ENCODE measurements at places on chromosomes 4 and X. TPM values are rescaled to one million over a fixed set of nuclear protein-coding genes. Genes with fewer than 3 reads are reported as not detected.

HSFX3 gene
- not detected for total RNA-seq

TREX2 gene
- total RNA-seq, result 4.1 TPM

PNMA6A gene
- 0.11 TPM for total RNA-seq

CCKAR gene
- not detected for total RNA-seq

TRPC3 gene
- not detected for total RNA-seq

XAGE1B gene
- not detected for total RNA-seq

EGFL6 gene
- not detected for total RNA-seq

PCDH11X gene
- not detected for total RNA-seq

PNCK gene
- not detected for total RNA-seq

TMEM164 gene
- total RNA-seq, result 17.0 TPM

UGT8 gene
- total RNA-seq, result 0.61 TPM

RADX gene
- 2.8 TPM for total RNA-seq

SPINK2 gene
- total RNA-seq, result not detected

TIGD4 gene
- 0.11 TPM for total RNA-seq

ADH1C gene
- total RNA-seq, result 0.08 TPM

FDCSP gene
- total RNA-seq, result not detected

CT45A1 gene
- total RNA-seq, result not detected

APBB2 gene
- total RNA-seq, result 50.3 TPM

MAMLD1 gene
- total RNA-seq, result 0.38 TPM

CCNB3 gene
- 0.11 TPM for total RNA-seq

FAM200B gene
- 25.0 TPM for total RNA-seq

ADAD1 gene
- not detected for total RNA-seq

CCSER1 gene
- 0.39 TPM for total RNA-seq

TASL gene
- total RNA-seq, result not detected

VCX3A gene
- not detected for total RNA-seq

ARX gene
- not detected for total RNA-seq

MND1 gene
- total RNA-seq, result 17.0 TPM

FGFR3 gene
- total RNA-seq, result 41.6 TPM

PTTG2 gene
- total RNA-seq, result not detected

TDO2 gene
- total RNA-seq, result not detected

LAP3 gene
- 62.6 TPM for total RNA-seq

PRSS12 gene
- 18.3 TPM for total RNA-seq

GSTCD gene
- 14.7 TPM for total RNA-seq

ASB9 gene
- total RNA-seq, result 0.91 TPM

LDB2 gene
- not detected for total RNA-seq

NKX6-1 gene
- total RNA-seq, result not detected

CACNA1F gene
- not detected for total RNA-seq

PAGE4 gene
- total RNA-seq, result not detected

SPANXA1 gene
- not detected for total RNA-seq
